ENCODE measurements at places on chromosomes 11 and 22.

GRCh38 chr22:43905681-43906080, 13.9 kb upstream of the PNPLA5 start:
- DNase-seq: no peak

- DNase-seq: no peak
Observed at GRCh38 chr11:17046690-17047089, 30.8 kb downstream of the RPS13 start.

DNA sequence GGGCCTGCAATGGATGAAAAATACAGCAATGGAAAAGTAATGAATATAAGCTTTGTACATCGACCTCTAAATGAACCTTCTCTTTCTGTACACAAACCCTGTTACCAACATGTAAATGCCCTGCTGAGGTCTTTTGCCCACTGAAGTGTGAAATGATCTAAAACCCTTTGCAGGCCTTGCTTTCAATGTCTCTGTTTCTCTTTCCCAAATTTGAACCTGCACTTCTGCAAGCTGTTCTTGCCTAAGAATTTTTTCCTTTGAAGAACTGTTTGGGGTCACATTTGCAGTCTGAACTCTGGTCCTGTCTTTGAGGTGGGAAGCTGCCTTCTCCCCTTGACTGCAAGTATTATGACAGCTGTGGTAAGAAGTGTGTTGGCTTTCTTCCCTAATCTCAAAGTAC, 1237.1 kb downstream of the FAM181B start:
- DNase-seq: no peak

DNA sequence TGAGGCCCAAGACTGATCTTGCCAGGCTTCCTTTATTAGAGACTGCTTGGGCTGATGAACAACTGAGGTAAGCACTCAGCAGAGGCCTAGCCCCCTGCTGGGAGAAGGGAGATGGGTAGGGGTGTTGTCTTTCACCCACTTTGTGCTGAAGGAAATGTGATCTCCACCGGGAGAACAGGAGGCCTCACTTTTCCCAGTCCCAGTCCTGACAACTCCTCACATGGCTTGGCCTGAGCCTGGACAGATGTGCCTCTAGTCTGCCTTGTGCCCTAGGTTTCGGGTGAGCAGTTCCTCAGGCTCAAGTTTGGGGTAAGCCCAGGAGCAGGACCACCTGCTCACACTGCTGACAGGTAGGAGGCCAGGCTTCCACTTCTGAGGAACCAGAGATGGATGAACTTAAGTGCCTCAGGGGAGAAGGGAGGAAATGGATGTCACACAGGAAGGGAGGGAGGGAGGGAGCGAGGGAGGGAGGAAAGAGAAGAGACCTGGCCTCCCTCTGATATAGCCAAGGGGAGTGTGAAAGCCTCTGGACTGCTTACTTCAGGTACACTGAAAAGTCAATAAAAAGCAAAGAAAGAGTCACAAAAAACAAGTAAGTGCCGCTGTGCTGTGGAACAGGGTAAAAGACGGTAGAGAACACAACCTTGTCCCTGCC, 8.1 kb downstream of the CLPB start:
- DNase-seq: no peak

GRCh38 chr11:114073828-114074381, 14.4 kb downstream of the ZBTB16 start:
- no peak for DNase-seq

GRCh38 chr11:16953663-16954062, 60.6 kb downstream of the PLEKHA7 start:
- no peak for DNase-seq

- peak; percentile 59 for DNase-seq
Observed at GRCh38 chr11:69293819-69294505, at the start of gene MYEOV. Gene MYEOV, plus strand, starts transcription at chr11:69294155. Its CDS starts 1,200 bp downstream, at chr11:69295355.

- DNase-seq: no peak
Observed at GRCh38 chr11:25938952-25939351, 393.0 kb upstream of the ANO3 start.

GRCh38 chr11:74749965-74750296, 1.3 kb downstream of the RNF169 start:
- no peak for DNase-seq

DNA sequence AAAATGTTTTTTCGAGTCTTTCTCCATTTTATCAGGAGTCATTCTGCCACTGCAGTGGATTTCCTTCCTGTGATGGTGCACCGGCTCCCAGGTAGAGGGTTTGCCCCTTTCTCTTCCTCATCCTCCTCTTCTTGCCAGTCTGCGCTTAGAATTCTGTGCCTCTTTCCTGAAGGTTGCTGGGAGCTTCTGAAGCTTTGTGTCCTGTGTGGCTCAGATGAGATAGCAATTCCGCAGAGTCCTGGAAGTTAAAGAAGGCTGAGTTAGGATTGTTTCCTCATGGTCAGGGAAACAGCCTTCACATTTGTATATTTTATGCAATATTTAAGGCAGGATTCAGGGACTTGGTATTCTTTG, 264 bp downstream of the BCO2 start:
- no peak for DNase-seq

GRCh38 chr11:67056267-67057204, at the start of gene RHOD:
Gene RHOD, plus strand, starts transcription at chr11:67056847. Its CDS starts 56 bp downstream, at chr11:67056903.
- peak; percentile 42 for DNase-seq

DNA sequence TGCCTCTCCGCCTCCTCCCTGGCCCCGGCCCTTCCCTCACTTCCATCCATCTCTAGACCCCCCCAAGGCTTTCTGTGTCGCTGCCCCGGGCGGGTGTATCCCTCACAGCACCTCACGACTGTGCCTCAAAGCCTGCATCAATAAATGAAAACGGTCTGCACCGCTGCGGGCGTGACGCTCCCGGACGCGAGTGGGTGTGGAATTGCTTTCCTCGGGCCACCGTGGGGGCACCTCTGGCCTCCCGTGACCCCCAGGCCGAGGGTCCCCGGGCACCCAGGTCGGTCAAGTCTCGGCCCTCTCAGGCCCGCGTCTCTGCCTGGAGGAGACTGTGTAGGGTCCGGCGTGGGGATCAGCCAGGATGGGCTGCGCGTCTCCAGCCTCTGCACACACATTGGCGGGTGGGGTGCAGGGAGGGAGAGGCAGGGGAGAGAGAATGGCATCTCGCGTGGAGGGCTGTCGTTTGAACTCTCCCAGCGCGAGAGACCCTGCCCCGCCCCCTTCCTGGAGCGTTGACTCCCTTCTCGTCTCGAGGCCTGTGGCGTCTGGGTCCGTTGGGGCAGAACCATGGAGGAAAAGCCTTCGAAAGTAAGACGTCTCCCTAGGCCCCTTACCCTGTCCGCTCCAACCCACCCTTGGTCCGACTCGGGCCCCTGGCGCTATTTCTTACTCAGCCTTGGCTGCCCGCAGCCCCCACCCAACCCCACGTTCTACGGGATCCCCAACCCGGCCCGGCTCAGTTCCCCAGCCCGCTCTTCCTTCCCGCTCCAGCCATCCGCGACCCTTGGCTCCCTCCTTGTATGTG, at the start of gene CATSPERZ:
Gene CATSPERZ (plus strand): TSS at position 512 of the 802 bp plus-strand sequence. CDS start 53 bp downstream, at position 565.
- no peak for DNase-seq

DNA sequence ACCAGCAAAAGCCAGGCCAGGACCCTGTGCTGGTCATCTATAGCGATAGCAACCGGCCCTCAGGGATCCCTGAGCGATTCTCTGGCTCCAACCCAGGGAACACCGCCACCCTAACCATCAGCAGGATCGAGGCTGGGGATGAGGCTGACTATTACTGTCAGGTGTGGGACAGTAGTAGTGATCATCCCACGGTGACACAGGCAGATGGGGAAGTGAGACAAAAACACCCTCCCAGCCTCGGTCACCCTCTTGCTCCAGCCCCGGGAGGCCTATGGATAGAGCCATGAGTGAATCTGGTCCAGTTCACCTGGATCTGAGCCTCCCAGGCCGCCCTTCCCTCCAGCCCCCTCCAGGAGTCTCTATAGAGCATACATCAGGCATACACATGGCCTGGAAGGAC, 115.2 kb upstream of the IGLL5 start:
- DNase-seq: no peak

GRCh38 chr22:28989035-28989464, 72.6 kb downstream of the C22orf31 start:
- DNase-seq: peak; percentile 25

- no peak for DNase-seq
Observed at GRCh38 chr22:30744224-30744623, 49.5 kb downstream of the OSBP2 start.

- no peak for DNase-seq
Observed at GRCh38 chr22:31088233-31088986, 7.3 kb downstream of the SMTN start.

- no peak for DNase-seq
Observed at GRCh38 chr11:115674937-115675544, 170.8 kb upstream of the CADM1 start.

DNA sequence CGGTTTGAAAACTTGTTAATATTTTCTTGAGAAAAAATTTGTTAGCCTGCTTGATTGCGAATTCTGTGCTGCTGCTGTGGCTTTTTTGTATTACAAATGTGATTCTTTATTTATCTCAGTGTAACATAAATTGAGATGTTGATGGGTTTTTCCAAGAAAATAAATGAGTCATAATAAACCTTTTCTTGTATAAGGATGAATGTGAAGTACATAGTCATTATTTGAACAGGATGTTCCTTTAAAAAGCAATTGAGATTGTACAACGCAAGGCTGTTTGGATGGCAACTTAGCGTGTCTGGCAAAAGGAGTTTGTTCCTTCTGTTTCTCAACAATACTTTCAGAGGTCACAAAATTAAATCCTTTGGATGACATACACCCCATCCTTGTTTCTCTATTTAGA, 24.6 kb upstream of the CARD18 start:
- no peak for DNase-seq

DNA sequence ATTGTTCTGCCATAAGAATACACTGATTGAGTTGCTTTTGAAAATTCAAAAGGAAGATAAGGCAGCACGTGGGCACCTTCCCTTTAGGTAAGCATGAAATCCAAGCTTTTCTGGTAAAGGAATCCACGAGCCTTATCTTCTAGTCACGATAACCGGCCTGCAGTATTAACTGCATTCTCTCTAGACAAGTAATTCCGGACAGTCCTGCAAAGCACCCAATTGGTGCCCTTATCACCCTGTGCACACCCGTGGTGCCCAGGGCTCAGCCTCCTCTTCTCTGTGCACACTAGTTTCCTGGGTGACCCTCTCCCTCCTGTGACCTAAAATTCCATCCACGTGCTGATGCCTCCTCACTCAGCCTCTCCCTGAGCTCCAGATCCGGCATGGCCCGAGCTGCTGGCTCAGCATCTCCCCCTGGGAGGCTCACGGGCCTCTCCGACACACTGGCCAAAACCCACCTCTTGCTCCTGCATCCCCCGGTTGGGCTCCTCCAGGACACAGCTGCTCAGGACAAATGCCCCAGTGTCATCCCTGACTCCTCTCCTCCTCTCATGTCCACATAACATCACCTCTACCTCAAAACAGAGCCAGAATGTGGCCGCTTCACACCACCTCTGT, 63.7 kb downstream of the PACSIN2 start:
- DNase-seq: no peak

DNA sequence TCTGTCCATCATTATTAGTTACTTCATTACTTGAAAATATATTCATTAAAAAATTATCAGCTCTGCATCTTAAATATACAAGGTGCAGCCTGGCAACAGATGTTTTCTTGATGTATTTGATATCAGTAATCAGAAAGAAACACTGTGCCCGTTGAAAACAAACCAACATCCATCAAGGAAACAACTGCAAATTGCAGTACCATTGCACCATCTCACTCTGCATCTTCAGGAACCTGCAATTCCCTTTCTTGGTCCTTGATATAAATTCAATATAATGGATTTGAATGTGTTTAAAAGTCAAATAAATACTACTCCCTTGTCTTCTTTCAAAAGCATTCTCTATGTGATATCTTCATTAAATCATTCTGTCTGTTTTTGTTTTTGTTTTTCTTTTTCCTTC, 1131.2 kb downstream of the FAM181B start:
- no peak for DNase-seq

GRCh38 chr22:36287881-36288515, 35.1 kb downstream of the APOL1 start:
- DNase-seq: no peak

DNA sequence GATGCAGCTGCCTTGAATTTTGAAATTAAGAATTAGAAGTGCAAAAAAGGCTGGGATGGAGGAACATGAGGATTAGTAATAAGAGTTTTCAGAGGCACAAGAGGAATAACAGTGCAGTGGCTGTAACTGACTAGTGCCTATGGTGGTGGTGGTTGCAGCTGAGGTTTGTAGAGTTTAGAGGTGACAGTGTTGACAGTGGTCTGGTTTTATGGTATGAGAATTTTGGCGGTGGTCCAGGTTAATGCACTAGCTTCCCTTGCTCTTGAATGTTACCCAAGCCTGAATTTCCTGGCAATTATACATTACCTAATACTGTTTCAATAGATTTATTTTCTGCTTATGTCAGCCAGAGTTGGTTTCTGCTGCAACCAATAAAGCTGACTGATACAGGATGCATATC, 112.8 kb upstream of the C11orf87 start:
- DNase-seq: no peak

- peak; percentile 94 for DNase-seq
Observed at GRCh38 chr22:39502109-39502788, at the start of gene MIEF1. Gene MIEF1, plus strand, starts transcription at chr22:39502290. Its CDS starts 9,005 bp downstream, at chr22:39511295.

GRCh38 chr11:122248131-122248530, 132.1 kb upstream of the BLID start:
- no peak for DNase-seq

DNA sequence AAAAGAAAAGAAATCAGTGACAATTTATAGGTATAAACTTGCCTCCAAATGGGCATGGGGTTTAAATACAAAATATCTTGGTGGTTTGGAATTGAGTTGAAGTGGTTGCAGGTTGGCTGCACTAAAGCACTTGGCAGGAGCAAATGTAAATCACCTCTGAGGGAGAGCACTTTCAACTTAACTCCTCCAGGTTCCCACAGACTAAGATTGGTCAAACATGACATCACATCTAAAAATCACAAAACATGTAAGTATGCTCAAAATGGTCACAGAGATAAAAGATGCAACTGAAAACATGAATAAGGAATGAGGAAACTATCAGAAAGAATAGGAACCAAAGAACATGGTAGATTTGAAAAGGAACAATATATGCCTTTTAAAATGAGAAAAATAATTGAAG, 12.3 kb upstream of the SHANK3 start:
- DNase-seq: no peak

GRCh38 chr11:108890482-108891105, 225.7 kb downstream of the DDX10 start:
- DNase-seq: no peak

GRCh38 chr11:64255135-64256128, 4.1 kb downstream of the PLCB3 start:
- no peak for DNase-seq

- no peak for DNase-seq
Observed at GRCh38 chr11:12404436-12404835, 27.1 kb downstream of the PARVA start.

GRCh38 chr11:131893103-131893890, 522.9 kb downstream of the NTM start:
- DNase-seq: no peak

- DNase-seq: no peak
Observed at GRCh38 chr11:95254716-95255115, 23.7 kb upstream of the SESN3 start.

- DNase-seq: no peak
Observed at GRCh38 chr11:90344546-90344945, 121.7 kb upstream of the CHORDC1 start.

DNA sequence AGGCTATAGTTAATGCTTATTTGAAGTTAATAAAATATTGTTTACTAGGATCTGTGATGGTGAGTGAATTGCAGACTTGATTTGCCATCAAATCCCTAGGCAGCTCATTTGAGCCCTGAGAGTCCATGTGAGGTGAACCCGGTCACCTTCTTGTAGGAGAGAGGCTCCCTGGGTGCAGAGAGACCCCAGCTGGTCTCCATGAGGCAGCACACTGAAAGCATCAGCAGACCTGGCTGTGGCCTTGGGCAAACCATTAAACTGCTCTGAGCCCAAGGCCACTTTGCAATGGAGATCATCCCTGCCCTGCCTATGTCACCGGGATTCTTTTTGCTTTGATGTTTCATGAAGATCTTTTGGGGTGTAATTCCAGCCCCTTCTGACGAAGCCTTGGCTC, 125.2 kb downstream of the MICAL2 start:
- DNase-seq: no peak

All from stimulated activated CD4-positive, alpha-beta T cell treated with anti-CD3 and anti-CD28 coated beads, Interleukin-2, amount 100 ng/mL, for 24 hours (primary cell).